ENCODE measurements at places on chromosomes 16 and 17.

GRCh38 chr16:4957420-4957719 is 760 bp upstream of the SEC14L5 start:
- no peak for DNase-seq

DNA sequence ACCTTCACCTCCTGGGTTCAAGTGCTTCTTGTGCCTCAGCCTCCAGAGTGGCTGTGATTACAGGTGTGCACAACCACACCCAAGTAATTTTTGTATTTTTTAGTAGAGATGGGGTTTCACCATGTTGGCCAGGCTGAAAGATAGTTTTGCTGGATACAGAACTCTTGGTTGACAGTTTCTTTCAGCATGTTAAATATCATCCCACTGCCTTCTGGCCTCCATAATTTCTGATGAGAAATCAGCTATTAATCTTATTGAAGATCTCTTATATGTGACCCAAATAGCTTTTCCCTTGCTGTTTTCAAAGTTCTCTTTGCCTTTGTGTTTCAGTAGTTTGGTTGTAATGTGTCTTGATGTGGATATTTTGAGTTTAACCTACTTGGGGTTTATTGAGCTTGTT is 50.3 kb upstream of the BRD7 start:
- no peak for DNase-seq

DNA sequence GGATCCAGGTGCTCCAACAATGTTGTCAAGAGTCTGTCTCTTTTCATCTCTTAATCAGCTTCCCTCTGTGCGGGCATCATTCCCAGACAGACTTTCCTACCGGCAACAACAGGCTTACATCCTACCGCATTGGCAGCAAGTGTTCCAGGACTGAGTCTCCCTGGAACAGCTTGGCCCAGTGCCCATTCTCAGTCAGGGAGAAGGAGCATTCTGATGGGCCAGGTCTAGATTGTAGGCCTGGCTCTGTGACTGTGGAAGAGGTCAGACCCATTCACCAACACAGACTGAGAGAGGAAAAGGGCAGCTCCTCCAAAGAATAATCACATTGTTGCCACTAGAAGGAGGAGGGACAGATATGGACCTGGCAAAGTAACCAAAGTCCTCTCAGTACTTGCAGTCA is 68.1 kb upstream of the TMEM132E start:
- no peak for DNase-seq

DNA sequence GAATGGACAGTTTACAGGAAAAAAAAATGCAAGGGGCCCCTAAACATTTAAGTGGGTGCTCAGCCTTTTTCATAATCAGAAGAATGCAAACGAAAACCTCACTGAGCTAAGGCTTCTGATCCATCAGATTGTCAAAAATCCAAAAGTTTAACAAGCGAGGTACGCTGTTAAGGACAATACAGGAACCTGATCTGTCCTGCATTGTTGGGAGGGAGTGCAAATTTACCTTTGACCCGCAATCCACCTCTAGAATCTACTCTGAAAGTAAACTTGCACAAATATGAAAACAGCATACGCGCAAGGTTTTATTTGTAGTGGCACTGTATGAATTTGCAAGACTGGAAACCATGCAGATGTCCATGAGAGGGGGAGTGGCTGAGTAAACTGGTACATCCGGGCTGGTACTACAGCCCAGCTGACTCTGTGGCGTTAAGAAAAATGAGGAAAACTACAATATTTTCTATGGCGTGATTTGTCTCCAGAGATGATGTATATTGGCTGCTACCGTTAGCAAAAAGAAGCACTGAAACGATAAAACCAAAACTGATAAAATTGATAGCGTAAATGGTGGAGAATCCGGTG is 28.8 kb upstream of the ST6GALNAC1 start:
- DNase-seq = no peak
